Esophagus muscularis mucosa (tissue), 4 donors: ENCODE measurements at places on chromosomes 3 and 15. TPM values are rescaled to one million over a fixed set of nuclear protein-coding genes. Genes with fewer than 3 reads are reported as not detected.

TCF12 gene
- total RNA-seq, result 124 TPM

SLC28A2 gene
- total RNA-seq, result not detected

GOLGA6D gene
- not detected for total RNA-seq

TMEM207 gene
- total RNA-seq, result not detected

CLDN16 gene
- not detected for total RNA-seq

DNAH12 gene
- total RNA-seq, result 0.39 TPM

ASB14 gene
- total RNA-seq, result not detected

RPN1 gene
- 164 TPM for total RNA-seq

CCDC39 gene
- not detected for total RNA-seq

LMAN1L gene
- 0.66 TPM for total RNA-seq

GABRB3 gene
- 3.0 TPM for total RNA-seq
